ENCODE measurements at places on chromosomes 4 and X.

GRCh38 chrX:38627683-38628082, 66.3 kb downstream of the TSPAN7 start:
- no peak for DNase-seq

DNA sequence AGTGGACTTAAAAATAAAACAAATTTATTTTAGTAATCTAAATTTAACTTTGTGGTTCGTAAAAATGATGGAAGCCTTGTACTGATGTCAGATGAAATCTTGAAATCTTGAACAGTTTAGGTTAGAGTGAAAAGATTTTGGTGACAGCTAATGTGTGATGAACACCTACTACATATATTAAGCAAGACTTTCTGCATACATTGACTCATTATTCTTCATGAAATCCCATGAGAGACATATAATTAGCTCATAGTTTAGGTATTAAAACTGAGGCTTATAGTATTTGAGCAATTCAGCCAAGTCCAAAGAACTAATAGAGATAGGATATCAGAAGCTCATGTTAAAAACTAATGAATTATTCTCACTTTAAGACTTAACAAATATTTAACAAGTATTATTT, 66.9 kb upstream of the PCDH7 start:
- DNase-seq, result no peak

DNA sequence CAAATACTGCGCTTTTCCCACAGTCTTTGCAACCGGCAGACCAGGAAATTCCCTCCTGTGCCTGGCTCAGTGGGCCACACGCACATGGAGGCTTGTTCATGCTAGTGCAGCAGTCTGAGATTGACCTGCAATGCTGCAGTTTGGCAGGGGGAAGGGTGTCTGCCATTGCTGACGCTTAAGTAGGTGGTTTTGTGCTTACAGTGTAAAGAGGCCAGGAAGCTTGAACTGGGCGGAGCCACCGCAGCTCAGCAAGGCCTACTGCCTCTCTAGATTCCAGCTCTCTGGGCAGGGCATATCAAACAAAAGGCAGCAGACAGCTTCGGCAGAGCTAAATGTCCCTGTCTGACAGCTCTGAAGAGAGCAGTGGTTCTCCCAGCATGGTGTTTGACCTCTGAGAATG, 390.5 kb upstream of the TECRL start:
- DNase-seq, result no peak

DNA sequence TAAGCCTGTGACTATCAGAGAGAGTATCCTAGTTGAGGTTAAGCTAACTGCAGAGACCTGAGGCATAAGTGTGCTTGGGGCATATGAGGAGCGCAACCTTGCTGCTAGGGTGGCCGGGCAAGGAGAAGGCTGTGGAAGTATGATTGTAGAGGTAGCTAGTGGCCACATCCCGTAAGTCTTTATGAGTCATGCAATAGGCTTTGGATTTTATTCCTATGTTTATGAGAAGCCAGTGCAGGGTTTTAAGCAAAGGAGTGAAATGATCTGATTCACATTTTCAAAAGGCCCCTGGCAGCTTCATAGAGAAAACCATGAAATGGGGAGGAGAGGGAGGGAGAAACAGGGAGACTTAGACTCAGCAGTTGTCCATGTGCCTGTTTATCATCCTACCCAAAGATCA, 92.1 kb upstream of the WDFY3 start:
- DNase-seq, result no peak

DNA sequence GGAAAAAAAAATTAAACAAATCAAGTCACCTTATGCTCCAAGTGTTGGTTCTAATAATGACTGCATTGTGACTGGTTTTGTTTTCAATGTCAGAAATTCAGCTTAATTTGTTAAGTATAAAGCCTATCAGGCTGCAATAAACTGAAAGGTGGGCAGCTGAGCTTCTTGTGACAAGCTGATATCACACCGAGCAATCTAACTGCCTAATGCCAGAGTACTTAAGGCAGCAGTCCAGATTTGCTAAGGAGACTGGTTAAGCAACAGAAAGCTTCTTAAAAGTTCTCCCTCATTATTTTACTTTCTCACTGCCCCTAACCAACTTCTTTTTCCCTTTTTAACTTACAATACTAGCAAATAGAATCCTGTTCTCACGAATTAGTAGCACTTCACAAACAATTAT, 201.0 kb downstream of the MAB21L2 start:
- DNase-seq, result no peak

DNA sequence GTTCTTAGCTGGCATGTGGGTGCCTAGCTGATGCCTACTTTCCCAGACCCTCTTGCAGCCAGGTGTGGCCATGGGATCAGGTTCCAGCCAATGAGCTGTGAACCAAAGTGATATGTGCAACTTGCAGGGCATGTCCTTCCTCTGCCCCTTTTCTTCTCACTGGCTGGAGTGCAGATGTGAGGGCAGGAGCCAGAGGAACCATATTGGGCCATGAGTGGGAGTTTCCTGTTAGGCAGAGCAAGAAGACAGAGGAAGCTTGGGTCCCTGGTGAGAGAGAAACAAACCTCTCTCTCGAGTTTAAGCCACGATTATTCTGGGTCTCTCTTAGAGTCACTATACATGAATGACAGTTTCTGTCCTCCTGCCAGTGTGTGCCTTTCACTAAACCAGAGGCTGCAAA, 120.4 kb upstream of the STX18 start:
- DNase-seq, result no peak

- DNase-seq, result no peak
Measured at GRCh38 chrX:253451-254297, 27.5 kb upstream of the PLCXD1 start.

GRCh38 chrX:30561191-30561590, 16.4 kb downstream of the TASL start:
- no peak for DNase-seq

DNA sequence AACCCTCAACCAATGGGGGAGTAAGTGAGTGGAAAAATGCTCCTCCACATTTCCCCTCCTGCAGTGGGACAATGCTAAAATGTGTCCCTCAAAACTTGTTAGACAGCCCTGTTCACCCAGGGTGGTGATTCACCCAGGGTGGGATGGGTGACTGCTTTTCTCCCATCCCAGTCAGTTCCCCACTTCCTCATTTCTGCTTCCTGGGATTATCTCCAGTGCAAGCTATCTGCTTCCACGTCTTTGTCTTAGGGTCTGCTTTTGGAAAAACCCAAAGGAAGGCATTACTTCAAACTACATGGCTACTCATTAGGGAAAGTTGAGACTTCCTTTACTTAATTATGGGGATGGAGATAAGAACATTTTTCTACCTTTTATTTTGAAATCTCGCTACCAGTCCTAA, 45.5 kb downstream of the ETNPPL start:
- DNase-seq, result no peak

DNA sequence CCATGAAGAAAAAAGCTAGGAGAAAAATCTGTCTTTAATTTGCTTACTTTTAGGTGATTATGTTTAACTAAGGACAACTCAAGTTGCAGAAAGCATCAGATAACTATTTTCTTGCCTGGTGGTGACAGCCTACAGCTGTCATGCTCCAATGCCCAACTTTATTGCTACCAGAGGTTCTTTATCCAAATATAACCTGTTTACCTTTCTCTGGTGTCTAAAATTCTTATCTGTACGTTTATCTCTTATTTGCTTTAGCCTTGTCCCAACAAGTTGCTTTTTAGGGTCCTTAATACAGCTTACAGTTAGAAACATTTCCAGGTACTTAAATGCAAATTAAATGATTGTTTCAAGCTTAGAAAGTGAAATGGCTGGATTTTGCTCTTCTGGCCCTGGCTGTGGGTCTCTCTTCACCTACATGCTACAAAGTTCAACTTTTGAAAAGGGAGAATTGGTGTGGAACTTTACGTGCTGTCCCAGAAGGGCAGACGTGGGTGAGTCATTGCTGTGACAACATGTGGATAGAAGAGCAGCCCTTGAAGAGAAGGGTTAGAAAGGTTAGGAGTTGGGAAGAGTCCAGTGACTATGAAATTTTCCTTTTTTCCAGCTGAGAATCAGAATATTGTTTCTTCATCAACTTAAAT, 60.7 kb downstream of the HPGD start:
- DNase-seq, result no peak

DNA sequence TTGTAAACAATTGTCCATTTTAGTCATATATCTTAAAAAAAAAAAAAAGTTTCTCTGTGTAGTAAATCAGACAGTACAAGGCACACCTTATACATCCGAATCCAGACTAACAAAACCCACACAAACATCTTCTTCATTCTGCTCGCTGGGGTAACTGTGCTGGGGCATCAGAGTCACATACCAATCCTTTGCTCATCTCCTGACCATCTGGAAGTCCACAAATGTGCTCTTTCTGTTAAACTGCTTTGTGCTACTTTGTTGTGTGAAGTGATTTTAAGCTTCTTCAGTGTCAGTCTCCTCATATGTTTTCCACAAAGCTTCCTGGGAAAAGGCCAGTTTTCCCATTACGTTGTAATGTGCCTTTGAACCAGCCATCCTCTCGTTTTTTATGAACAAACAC, 86.2 kb upstream of the CBR4 start:
- no peak for DNase-seq

DNA sequence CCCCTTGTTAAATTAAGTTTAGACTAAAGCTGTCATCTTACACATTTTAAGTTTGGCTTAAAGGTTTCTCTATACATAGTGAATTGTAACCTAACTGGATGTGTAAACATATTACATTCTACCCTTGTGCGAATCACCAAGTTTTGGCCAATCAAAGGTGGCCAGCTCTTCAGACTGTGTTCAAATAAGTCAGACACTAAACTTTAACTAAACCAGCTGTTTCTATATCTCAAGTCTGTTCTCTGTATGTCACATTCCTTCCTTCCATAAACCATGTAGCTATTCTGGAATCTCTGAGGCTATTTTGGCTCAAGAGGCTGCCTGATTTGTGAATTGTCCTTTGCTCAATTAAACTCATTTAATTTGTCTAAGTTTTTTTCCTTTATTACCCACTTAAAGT, 6.7 kb downstream of the SULT1B1 start:
- DNase-seq, result no peak

DNA sequence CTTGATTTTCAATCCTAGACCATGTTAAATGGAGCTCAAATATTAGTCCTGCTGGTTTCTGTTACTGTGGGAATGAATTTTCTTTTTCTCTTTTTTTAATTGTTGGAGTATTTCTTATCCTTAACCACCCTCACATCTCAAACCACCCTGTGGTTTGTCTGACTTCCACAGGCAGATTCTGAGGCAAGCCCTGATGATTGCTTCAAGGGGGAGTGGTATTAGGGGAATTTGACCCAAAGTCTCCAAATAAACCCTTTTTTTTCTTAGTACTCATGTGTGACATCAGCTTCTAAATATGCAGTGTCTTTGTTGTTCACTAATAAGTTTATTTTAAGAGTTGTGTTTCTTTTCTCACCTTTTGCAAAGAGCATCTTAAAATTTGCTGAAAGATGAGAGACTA, 810.3 kb downstream of the IL1RAPL1 start:
- DNase-seq, result no peak

DNA sequence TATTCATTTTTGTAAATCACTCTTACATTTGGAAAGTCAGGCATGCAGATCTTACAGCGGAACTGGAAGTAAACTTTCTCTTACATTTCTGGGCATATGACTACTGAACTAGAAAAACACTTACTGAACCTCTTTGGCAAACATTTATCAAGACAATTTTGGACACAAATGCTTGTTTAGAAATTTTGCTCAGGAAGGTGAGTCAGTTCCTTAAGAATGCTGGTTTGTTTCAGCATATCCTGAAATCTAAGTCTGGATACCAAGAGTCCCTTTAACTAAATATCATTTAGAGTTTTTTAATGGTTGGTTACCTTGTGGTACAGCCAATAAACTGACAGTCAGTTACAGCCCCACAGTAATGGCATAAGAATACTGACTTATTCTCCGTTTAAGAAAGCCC, 15.0 kb downstream of the SHISA3 start:
- no peak for DNase-seq

GRCh38 chr4:150816491-150816890, 198.6 kb downstream of the LRBA start:
- DNase-seq, result no peak

GRCh38 chr4:139436122-139436521, 17.8 kb upstream of the RAB33B start:
- no peak for DNase-seq

DNA sequence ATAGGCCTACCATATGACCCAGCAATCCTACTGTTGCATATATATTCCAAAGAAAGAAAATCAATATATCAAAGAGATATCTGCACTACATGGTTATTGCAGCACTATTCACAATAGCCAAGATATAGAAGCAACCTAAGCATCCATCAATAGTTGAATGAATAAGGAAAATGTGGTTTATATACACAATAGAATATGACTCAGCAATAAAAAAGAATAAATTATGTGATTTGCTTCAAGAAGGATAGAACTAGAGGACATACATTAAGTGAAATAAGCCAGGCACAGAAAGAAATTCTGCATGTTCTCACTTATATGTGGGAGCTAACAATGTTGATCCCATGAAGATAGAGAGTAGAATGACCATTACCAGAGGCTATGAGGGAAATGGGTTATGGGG, 13.1 kb upstream of the FHIP1A start:
- no peak for DNase-seq

DNA sequence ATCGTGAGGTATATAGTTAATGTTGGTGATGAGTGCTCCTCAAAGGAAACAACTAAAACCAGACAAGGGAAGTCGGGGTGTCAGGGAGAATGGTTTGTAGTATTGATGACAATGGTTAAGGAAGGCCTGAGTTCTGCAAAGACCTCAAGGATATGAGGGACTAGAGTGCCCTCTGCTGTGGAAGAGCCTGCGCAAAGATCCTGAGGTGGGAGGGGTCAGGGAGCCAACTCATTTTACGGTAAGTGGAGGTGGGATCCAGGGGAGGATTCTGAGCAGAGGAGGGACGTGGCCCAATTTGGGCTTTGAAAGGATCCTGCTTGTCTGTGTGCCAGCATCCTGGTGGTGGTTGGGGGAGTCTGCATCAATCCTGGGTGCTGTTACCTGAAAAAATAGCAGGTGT, 11.3 kb downstream of the UBA1 start:
- DNase-seq, result no peak

- DNase-seq, result no peak
Measured at GRCh38 chrX:1602299-1602698, 10.9 kb downstream of the AKAP17A start.

- DNase-seq, result no peak
Measured at GRCh38 chr4:81913427-81913879, 441.7 kb upstream of the RASGEF1B start.

GRCh38 chr4:20259707-20260106, 8.0 kb downstream of the SLIT2 start:
- DNase-seq, result no peak

GRCh38 chr4:61312526-61312925, 112.4 kb downstream of the ADGRL3 start:
- no peak for DNase-seq

- DNase-seq, result no peak
Measured at GRCh38 chrX:24465532-24465865, 413 bp downstream of the PDK3 start.

DNA sequence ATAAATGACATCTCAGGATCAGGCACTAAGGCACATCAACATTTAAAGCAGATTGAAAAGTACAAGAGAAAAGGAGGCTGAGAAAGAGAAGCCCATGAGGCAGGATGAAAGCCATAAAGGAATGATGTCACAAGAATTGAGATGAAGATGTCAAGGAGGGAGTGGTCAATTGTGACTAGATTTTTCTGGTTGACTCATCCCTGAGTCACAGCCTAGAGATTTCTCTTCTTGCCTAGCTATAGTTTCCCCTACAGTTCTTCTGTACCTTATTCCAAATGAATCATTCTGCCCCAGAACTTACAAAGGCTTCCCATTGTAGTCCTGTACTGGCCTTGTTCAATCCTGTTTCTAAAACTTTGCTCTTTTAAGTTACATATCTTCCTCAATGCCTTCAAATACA, 3.4 kb upstream of the USP53 start:
- DNase-seq, result no peak

Data from NCI-H2107 (cell line).